ENCODE measurements at places on chromosomes 4 and X. TPM values are rescaled to one million over a fixed set of nuclear protein-coding genes. Genes with fewer than 3 reads are reported as not detected.

The PAGE1 gene
- not detected for total RNA-seq

- no peak overlapping the region for H3K4me3 ChIP-seq
- no peaks in the 10 kb centered on the region for H3K27me3 ChIP-seq
- H3K27ac ChIP-seq, result no peak overlapping the region
- no peaks in the 10 kb centered on the region for H3K36me3 ChIP-seq
- DNase-seq, result peak; percentile 86
- no peaks in the 10 kb centered on the region for H3K4me1 ChIP-seq
These were observed 414.8 kb downstream of the OPHN1 start for GRCh38 chrX:68018248-68019203.

GRCh38 chr4:183875251-183875825, 29.8 kb upstream of the STOX2 start:
- no peak overlapping the region for H3K27ac ChIP-seq
- no peak overlapping the region for H3K4me3 ChIP-seq
- DNase-seq, result no peak
- H3K36me3 ChIP-seq, result no peaks in the 10 kb centered on the region

GRCh38 chrX:128057421-128057820, 5.2 kb upstream of the ACTRT1 start:
- no peak overlapping the region for H3K27ac ChIP-seq
- no peaks in the 10 kb centered on the region for H3K27me3 ChIP-seq
- no peak overlapping the region for H3K4me3 ChIP-seq
- no peaks in the 10 kb centered on the region for H3K4me1 ChIP-seq
- no peaks in the 10 kb centered on the region for H3K36me3 ChIP-seq

DNA sequence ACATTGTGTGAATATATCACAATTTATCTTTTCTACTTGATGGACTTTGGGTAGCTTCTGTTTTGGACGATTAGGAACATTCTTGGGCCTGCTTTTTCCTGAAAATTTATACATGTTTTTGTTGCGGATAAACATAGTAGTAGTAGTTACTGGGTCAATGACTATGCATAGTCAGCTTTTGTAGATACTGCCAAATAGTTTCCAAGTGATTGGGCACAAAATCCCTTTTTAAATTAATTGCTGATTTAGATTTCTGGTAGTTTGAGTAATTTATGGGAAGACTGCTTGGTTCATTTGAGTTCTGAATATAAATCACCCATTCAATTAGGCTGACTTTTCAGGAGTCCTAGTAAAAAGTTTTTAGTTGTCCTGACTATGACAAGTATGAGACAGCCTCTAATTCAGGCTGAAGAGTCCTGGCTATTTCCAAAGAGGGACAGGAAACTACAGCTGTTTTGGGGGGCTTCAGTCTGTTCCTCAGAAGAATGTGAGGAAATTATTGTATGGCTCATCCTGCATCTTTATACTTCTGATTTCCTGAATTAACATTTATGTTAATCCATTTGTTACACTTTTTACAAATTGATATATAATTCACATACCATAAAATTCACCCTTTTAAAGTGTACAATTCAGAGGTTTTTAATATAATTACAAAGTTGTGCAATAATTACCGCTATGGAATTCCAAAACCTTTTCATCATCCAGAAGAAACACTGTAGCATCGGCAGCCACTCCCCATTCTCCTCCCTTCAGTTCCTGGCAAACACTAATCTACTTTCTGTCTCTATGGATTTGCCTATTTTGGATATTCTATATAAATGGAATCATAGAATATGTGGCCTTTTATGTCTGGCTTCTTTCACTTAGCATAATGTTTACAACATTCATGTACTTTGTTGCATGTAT, 14.2 kb downstream of the LRP2BP start:
- no peaks in the 10 kb centered on the region for H3K4me1 ChIP-seq
- DNase-seq, result no peak
- no peak overlapping the region for H3K4me3 ChIP-seq
- H3K27ac ChIP-seq, result no peak overlapping the region
- no peaks in the 10 kb centered on the region for H3K27me3 ChIP-seq

The CCNA2 gene
- 62.8 TPM for total RNA-seq

The FRAS1 gene
- 77.0 TPM for total RNA-seq

GRCh38 chrX:70264784-70265183, 3.4 kb upstream of the ARR3 start:
- no peaks in the 10 kb centered on the region for H3K27me3 ChIP-seq
- no peak overlapping the region for H3K4me3 ChIP-seq
- no peaks in the 10 kb centered on the region for H3K36me3 ChIP-seq
- no peaks in the 10 kb centered on the region for H3K4me1 ChIP-seq
- no peak overlapping the region for H3K27ac ChIP-seq

The KIAA0232 gene
- total RNA-seq, result 31.1 TPM
